H4 (cell line): ENCODE measurements at places on chromosomes 1 and 21. TPM values are rescaled to one million over a fixed set of nuclear protein-coding genes. Genes with fewer than 3 reads are reported as not detected.

DNA sequence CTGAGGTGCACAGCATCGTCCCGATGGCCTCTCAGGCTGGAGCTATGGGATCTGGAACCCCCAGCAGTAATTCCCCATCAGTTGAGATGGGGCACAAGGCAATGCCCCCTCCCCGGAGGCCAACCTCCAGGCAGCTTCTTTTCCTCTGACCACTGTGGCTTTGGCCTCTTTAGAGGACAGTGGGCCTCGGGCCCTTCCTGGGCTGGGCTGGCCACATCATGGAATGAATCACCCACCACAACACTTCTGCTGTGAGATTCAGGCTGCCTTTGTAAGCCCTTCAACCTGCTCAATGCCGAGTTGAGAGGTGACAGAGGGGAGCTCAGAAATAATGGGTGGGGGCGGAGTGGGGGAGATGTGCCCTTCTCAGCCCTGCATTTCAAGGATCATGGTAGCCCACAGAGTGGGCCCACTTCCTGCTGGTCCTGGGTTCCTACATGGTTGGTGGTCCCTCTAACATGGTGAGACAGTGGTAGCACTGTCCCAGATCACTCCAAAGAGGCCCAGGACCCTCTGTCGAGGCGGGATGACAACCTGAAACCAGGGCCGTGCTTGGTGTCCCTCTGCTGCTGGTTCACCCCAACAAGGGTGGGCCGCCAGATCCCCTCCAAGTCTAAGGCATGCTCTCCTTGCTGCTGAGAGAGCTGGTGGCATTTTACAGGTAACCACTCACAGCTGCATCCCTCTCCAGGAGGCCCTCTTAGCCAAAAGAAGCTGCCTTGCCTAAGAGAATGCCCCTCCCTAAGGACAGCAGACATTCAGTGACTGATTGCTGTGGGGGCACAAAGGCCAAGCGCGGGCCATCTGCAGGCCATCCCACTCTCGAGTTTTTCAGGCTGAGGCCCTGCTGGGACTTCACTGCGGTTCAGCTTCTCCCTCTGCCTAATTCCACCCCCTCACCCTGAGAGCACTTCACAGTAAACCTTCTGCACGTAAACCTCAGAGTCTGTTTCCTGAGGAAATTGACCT is 29.7 kb upstream of the EVA1B start:
- DNase-seq: no peak

- DNase-seq: peak; percentile 62
These were observed 15.5 kb upstream of the GSTM4 start for GRCh38 chr1:109640285-109640865.

CD5L gene
- not detected in 2 replicates for total RNA-seq

- no peak for DNase-seq
These were observed 669.0 kb downstream of the RWDD3 start for GRCh38 chr1:95903060-95903459.

DNA sequence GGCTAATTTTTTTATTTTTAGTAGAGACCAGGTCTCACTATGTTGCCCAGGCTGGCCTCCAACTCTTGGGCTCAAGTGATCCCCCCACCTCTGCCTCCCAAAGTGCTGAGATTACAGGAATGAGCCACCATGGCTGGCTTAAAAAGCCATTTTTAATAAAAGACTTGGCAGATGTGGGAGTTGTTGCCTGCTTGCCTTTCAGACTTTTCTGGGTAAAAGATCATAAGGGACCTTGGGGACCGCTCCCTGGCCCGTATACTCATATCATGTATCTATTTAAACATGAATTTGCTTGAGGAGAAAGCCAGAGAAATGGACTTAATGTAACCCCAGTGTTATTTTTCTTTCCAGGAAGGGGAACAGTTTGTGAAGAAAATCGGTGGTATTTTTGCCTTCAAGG is 23.4 kb upstream of the PODN start:
- DNase-seq: no peak

DNA sequence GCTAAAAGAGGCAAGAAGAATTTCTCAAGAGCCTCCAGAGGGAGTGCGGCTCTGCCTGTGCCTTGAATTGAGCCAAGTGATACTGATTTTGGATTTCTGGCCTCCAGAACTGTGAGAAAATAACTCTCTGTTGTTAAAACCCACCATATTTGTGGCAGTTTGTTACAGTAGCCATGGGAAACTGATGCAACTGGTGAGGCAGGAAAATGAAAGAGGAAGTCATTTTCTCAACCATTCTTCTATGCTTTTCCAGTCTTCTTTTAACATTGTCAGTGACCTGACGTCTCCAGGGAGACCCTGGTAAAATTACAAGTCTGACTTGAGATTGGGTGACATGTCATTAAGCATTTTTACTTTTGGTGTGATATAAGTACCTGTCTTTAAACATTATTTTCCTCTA is 5.8 kb downstream of the OR6P1 start:
- no peak for DNase-seq

KCNJ9 gene
- total RNA-seq: not detected in 2 replicates

AXDND1 gene
- total RNA-seq: 3.0 TPM in 1 of 2 replicates, not detected in the other

DNA sequence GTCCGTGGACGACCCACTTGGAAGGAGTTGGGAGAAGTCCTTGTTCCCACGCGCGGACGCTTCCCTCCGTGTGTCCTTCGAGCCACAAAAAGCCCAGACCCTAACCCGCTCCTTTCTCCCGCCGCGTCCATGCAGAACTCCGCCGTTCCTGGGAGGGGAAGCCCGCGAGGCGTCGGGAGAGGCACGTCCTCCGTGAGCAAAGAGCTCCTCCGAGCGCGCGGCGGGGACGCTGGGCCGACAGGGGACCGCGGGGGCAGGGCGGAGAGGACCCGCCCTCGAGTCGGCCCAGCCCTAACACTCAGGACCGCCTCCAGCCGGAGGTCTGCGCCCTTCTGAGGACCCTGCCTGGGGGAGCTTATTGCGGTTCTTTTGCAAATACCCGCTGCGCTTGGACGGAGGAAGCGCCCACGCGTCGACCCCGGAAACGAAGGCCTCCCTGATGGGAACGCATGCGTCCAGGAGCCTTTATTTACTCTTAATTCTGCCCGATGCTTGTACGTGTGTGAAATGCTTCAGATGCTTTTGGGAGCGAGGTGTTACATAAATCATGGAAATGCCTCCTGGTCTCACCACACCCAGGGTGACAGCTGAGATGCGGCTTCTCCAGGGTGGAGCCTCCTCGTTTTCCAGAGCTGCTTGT is 32.4 kb downstream of the PRMT2 start:
- DNase-seq: no peak

DNA sequence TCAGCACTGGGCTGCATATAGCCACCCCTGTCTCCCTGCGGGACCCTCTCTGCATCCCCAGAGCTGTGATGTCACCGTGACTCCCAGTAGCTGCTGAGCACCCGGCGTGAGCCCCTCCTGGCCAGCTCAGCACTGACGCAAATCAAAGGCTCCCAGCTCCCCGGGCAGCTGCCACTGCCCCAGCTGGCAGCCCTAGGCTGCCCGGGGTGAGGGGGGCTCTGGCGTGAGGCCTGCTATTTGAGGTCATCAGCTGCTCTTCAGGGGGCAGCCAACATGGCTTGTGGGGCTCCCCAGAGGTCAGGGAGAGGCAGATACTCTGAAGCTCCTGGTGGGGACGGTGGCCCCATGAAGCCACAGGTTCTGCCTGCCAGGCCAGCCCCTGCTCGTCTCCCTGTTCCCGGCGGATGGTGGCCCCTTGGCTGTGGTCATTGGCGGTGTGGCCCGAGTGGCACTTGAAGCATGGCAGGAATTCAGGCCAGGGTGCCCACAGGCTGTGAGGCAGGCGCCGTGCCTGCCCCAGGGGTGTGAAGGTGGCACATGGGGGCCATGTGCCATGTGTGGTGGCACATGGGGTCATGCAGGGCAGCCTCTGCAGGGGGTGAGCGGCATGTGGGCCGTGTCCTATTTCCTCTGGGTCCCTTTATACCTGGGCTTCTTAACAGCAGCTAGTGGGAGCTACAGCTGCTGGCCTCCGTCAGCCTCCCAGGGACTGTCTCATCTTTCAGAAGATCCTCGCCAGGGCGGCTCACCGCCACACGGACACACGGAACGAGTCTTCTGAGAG is 85.4 kb downstream of the SIK1 start:
- no peak for DNase-seq
